Caco-2 (cell line): ENCODE measurements at places on chromosomes 5 and 9.

DNA sequence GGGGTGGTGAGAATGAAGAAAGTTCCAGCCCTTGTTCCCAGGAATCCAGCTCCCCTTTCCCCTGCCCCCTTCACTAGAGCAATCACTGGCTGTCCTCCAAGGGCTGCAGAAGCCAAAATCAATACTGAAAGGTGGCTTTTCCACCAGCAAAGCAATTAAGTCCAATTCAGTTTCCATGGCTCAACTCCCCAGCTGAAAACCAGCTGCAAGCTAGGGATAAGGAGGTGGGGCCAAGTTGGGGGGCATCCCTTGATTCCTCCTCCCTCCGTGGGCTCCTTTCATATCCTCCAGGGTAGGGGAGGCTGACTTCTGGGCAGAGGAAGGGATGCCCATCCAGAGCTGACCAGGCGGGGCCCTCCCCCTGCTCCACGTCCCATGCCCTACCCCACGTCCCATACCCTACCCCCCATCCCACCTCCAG lies 22.7 kb downstream of the CAMK2A start:
- H3K4me3 ChIP-seq: no peak overlapping the region
- no peak overlapping the region for H3K27ac ChIP-seq

GRCh38 chr5:106205916-106206571 lies 1464.7 kb downstream of the EFNA5 start:
- no peak overlapping the region for H3K4me3 ChIP-seq
- no peak overlapping the region for H3K27ac ChIP-seq
- H3K4me1 ChIP-seq: no peaks in the 10 kb centered on the region
- H3K36me3 ChIP-seq: no peaks in the 10 kb centered on the region
- no peaks in the 10 kb centered on the region for H3K27me3 ChIP-seq

DNA sequence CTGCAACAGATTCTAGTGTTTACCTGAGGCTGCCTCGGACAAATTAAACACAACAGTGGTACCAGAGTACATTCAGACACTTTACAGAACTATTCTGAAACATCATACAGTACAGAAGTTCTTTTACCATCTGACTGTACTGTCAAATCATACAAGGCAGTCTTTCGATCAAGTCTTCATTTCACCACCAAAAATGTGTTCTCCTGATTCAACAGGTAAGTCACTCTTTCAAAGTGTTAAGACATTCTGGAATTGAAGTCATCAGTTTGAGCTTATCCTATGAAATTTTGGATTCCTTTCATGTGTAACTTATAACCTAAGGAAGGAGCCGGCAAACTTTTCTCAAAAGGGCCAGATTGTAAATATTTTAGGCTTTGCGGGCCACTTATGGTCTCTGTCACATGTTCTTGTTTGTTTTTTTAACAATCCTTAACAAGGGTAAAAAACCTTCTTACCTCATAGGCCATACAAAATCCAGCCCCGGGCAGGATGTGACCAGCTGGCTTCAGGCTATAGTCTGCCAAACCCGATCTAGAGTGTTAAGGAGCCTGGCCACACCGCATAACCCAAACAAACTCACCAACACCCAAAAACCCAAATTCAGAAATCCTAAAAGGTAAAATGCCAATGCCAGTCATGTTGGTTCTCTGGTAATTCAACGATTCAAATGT lies 151.6 kb downstream of the DENND1A start:
- no peak overlapping the region for H3K4me3 ChIP-seq
- H3K27me3 ChIP-seq: no peaks in the 10 kb centered on the region
- H3K27ac ChIP-seq: no peak overlapping the region
- DNase-seq: no peak
- H3K36me3 ChIP-seq: no peaks in the 10 kb centered on the region

GRCh38 chr5:66232706-66233445 lies 88.8 kb downstream of the SREK1 start:
- H3K4me3 ChIP-seq: no peak overlapping the region
- no peaks in the 10 kb centered on the region for H3K4me1 ChIP-seq
- H3K27ac ChIP-seq: no peak overlapping the region
- H3K36me3 ChIP-seq: no peaks in the 10 kb centered on the region
- no peaks in the 10 kb centered on the region; the same call in 1 of the 2 replicates for H3K27me3 ChIP-seq

- H3K36me3 ChIP-seq: no peaks in the 10 kb centered on the region
- H3K4me1 ChIP-seq: no peaks in the 10 kb centered on the region
- 0 out of 2 replicates have a peak, but pooled peaks cover 1% of the 10 kb centered on the region for H3K27me3 ChIP-seq
- H3K4me3 ChIP-seq: no peak overlapping the region
- no peak for DNase-seq
Measured at GRCh38 chr5:146306838-146307237, 31.8 kb upstream of the POU4F3 start.

DNA sequence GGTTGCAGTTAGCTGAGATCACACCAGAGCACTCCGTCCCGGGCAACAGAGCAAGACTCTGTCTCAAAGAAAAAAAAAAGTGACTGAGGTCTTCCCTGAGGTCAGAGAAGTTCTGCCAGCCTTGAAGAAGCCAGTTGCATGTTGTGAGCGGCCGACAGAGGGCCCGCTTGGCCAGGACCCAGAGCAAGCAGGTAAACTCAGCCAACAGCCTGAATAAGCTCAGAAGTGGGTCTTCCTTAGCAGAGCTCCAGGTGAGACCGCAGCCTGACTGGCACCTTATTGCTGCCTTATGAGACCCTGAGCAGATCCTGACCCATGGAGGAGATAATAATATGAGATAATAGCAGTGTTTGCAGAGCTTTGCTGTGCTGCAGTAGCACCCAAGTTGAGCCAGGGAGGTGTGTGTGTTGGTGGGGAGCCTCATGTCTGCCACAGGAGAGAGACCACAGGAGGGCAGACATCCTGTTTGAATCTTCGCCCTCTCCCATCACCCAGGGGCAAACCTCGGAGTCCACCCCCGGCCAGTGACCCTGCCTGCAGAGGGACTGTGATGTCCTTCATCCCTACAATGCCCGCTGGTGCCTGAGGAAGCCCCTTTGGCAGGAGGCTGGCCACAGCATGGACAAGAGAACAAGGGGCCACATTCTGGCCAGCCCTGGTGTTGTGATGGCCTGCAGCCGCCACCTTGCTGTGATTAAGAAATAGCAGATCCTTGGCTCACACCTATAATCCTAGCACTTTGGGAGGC lies 10.8 kb upstream of the BARX1 start:
- H3K36me3 ChIP-seq: no peaks in the 10 kb centered on the region
- no peak overlapping the region for H3K27ac ChIP-seq
- no peaks in the 10 kb centered on the region for H3K4me1 ChIP-seq
- no peak for DNase-seq

DNA sequence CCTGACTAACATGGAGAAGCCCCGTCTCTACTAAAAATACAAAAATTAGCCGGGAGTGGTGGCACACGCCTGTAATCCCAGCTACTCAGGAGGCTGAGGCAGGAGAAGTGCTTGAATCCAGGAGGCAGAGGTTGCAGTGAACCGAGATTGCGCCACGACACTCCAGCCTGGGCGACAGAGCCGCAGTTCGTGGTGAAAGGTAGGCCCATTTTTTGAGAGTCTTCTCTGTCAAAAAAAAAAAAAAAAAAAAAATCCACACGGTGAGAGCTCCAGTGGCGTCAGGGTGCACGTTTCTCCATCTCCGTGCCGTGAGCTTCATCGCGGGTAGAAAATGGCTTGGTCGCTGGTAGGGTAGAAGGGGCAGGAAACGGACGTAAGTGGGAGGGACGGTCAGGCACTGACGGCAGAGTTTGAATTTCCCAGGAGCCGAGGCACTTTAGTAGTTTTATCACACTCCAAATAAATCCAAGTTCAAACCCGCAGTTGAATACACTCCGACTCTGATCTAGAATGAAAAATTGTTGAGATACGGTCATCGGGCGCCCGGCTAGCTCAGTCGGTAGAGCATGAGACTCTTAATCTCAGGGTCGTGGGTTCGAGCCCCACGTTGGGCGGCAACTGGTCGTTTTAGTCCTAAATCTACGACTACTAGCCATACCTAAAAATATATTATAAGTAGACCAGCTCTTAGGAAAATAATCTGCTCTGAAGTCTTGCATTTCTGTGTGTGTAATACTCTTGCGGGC lies 2.4 kb upstream of the TRIM7 start:
- H3K4me3 ChIP-seq: peak overlapping the region; percentile 50
- H3K27ac ChIP-seq: peak overlapping the region; percentile 91
- no peaks in the 10 kb centered on the region for H3K36me3 ChIP-seq
- H3K4me1 ChIP-seq: no peaks in the 10 kb centered on the region
- DNase-seq: peak; percentile 88
- H3K27me3 ChIP-seq: no peaks in the 10 kb centered on the region

DNA sequence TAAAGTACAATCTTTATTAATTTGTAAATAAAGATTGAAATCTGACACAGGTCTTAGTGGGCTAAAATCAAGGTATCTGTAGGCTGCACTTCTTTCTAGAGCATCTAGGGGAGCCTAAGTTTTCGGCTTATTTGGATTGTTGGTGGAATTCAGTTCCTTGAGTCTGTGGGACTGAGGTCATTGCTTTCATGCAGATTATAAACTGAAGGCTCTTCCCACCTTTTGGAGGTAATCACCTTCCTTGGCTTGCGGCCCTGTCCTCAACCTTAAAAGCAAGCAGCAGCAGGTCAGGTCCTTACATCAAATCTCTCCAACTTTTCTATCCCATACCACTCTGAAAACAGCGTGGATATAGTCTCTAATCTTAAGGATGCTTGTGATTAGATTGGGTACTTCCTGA lies 25.9 kb downstream of the MAT2B start:
- no peak overlapping the region for H3K27ac ChIP-seq
- H3K4me1 ChIP-seq: peaks cover 9% of the 10 kb centered on the region
- H3K27me3 ChIP-seq: no peaks in the 10 kb centered on the region; the same call in 1 of the 2 replicates
- no peaks in the 10 kb centered on the region for H3K36me3 ChIP-seq
- DNase-seq: no peak

DNA sequence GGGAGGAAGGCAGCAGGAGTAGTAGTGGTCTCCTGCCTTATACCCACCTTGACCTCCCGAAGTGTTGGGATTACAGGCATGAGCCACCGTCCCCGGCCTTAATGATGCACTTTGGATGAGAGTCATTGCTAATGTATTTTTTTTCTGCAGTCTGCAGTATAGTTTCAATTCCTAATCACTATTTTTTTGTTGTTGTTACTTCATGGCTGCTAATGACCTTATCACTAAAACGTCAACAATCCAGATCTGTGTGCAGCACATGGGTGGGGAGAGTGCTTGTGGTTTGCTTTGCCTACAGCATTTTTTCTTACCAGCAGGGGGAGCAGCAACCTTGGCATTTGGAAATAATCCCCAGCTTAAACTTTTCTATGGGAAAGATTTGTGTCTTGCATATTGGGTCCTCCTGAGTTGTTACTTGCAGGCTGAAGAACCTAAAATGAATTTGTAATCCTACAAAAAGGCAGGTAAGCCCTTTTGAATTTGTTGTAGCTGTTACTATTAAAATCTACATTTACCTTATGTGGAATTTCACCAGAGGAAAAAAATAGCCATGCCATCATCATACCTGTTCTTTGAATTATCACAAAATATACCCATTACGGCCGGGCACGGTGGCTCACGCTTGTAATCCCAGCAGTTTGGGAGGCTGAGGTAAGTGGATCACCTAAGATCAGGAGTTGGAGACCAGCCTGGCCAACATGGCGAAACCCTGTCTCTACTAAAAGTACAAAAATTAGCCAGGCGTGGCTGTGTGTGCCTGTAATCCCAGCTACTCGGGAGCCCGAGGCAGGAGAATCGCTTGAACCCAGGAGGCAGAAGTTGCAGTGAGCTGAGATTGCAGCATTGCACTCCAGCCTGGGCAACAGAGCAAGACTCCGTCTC lies 6.3 kb upstream of the MED7 start:
- peak; percentile 78 for DNase-seq
- no peak overlapping the region for H3K4me3 ChIP-seq
- no peaks in the 10 kb centered on the region for H3K27me3 ChIP-seq
- no peaks in the 10 kb centered on the region for H3K4me1 ChIP-seq
- no peaks in the 10 kb centered on the region for H3K36me3 ChIP-seq

- no peak overlapping the region for H3K4me3 ChIP-seq
- no peaks in the 10 kb centered on the region for H3K36me3 ChIP-seq
- peak; percentile 58 for DNase-seq
- no peaks in the 10 kb centered on the region for H3K27me3 ChIP-seq
Measured at GRCh38 chr5:172450861-172451695, 3.2 kb downstream of the SH3PXD2B start.

- peaks cover 8% of the 10 kb centered on the region for H3K4me1 ChIP-seq
- H3K4me3 ChIP-seq: no peak overlapping the region
- H3K27me3 ChIP-seq: no peaks in the 10 kb centered on the region
- no peaks in the 10 kb centered on the region for H3K36me3 ChIP-seq
- H3K27ac ChIP-seq: peak overlapping the region; percentile 73
Measured at GRCh38 chr5:14900693-14901461, 29.3 kb upstream of the ANKH start.

- H3K36me3 ChIP-seq: no peaks in the 10 kb centered on the region
- H3K27ac ChIP-seq: no peak overlapping the region
- no peaks in the 10 kb centered on the region for H3K4me1 ChIP-seq
- H3K27me3 ChIP-seq: no peaks in the 10 kb centered on the region
- DNase-seq: no peak
Measured at GRCh38 chr5:108942701-108943100, 195.0 kb downstream of the FER start.

DNA sequence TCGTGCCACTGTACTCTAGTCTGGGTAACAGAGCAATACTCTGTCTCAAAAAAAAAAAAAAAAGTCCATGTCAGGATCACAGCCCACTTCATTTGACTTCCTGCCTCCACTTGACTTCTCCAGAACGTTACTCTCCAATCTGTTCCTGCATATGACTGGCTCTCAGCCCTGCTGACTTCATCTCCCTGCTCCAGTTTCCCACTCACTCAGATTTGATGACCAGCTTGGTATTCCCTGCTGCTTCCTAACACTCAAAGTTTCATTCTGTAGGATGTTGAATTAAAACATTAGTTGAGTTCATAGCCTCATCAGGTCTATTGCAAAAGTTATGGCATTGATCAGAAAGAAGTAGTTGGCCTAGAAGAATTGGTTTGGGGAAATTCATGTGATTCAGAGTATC lies 52.3 kb downstream of the UGCG start:
- no peaks in the 10 kb centered on the region for H3K36me3 ChIP-seq
- H3K27ac ChIP-seq: no peak overlapping the region
- H3K4me3 ChIP-seq: no peak overlapping the region
- H3K4me1 ChIP-seq: no peaks in the 10 kb centered on the region

GRCh38 chr9:133948131-133948530 lies 44.0 kb downstream of the VAV2 start:
- H3K27ac ChIP-seq: no peak overlapping the region
- H3K4me1 ChIP-seq: no peaks in the 10 kb centered on the region
- peaks cover 1% of the 10 kb centered on the region for H3K36me3 ChIP-seq
- no peak overlapping the region for H3K4me3 ChIP-seq
- H3K27me3 ChIP-seq: no peaks in the 10 kb centered on the region

DNA sequence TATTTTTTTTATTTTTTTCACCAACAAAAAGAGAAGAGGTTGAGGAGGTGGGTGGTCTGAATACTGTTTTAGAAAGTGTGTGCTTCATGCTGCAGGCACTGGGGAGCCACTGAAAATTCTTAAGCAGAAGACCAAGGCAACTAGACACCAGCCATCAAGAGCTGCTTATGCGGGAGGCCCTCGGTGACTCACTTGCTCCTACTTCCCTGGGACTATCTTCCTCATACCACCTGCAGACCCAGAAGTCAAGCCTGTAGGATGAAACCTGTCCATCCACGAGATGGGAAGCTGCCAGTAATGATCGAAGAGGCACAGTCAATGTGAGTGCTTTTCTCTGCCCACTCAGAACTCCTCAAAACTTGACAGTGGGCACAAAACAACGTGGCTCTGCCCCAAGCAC lies 125.8 kb upstream of the SLC44A1 start:
- H3K4me1 ChIP-seq: peaks cover 12% of the 10 kb centered on the region
- DNase-seq: no peak
- no peak overlapping the region for H3K27ac ChIP-seq
- no peaks in the 10 kb centered on the region for H3K36me3 ChIP-seq
